Right lung (tissue), 10 donors: ENCODE measurements at places on chromosomes 4 and X. TPM values are rescaled to one million over a fixed set of nuclear protein-coding genes. Genes with fewer than 3 reads are reported as not detected.

DNA sequence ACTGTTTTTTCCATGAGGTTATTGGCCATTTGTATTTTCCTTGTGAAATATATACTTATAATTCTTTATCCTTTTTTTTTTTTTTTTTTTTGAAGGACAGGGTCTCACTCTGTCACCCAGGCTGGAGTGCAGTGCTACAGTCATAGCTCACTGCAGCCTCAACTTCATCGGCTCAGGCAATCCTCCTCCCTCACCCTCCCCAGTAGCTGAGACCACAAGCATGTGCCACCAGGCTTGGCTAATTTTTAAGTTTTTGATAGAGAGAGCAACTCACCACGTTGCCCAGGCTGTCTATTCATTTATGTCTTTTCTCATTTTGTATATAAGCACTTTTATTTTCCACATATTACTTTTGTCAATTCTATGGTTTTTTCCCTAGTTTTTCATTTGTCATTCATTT is 16.8 kb downstream of the RBPJ start:
- no peak for DNase-seq

DNA sequence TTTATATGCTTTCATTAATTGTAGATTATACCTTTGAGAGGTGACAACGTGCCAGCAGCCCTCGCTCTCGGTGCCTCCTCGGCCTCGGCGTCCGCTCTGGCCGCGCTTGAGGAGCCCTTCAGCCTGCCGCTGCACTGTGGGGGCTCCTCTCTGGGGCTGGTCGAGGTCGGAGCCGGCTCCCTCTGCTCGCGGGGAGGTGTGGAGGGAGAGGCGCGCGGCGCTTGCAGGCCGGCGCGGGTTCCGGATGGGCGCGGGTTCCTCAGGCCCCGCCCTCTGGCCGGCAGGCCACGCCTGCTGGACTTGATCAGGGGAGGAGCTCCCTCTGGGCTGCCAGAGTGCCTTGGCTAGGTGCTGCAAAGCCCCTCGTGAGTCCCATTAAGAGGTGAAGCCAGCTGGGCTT is 321.1 kb upstream of the PCDH18 start:
- no peak for DNase-seq

DNA sequence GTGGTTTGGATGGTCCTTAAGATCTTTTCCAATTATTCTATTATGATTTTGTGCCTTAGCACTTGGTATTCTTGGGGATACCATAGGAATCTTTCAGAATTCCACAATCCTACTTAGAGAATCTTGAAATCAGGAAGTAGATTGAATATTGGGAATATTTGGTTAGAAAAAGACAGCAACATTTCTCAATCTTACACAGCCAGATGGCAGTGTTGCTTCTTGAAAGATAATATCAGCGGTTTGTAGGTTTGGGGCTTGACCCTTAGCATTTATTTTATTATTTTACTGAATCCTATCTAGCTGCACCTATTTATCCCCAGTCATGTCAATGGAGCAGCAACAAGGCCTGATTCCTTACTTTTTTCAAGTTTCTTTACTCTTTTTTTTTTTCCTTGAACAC is 28.6 kb downstream of the MAGEB1 start:
- no peak for DNase-seq

Gene MGARP
- polyA plus RNA-seq, result 0.45 TPM

Gene TBX22
- polyA plus RNA-seq, result not detected
